NCI-H69 (cell line): ENCODE measurements at places on chromosomes 3 and 15.
A peak's percentile ranks its signal among the peaks of the same experiment; 100 is the strongest.

DNA sequence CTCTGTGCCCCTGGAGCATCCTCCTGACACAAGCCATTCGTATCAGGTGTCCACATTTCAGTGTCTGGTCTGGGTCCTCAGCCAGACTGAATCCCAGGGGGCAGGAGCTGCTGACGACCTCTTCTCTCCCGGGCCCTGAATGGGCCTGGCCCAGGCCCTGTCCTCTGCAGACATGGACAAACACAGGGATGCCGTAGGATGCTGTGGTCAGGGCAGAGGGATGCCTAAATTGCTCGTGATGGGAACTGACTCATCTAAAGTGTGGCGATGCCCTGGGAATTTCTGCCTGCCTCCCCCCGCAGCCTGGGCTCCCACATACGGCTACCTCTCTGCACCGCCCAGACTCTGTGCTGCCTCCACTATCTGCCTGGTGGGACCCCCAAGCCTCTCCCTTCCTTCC, 58.5 kb upstream of the CTSH start:
- DNase-seq = no peak

DNA sequence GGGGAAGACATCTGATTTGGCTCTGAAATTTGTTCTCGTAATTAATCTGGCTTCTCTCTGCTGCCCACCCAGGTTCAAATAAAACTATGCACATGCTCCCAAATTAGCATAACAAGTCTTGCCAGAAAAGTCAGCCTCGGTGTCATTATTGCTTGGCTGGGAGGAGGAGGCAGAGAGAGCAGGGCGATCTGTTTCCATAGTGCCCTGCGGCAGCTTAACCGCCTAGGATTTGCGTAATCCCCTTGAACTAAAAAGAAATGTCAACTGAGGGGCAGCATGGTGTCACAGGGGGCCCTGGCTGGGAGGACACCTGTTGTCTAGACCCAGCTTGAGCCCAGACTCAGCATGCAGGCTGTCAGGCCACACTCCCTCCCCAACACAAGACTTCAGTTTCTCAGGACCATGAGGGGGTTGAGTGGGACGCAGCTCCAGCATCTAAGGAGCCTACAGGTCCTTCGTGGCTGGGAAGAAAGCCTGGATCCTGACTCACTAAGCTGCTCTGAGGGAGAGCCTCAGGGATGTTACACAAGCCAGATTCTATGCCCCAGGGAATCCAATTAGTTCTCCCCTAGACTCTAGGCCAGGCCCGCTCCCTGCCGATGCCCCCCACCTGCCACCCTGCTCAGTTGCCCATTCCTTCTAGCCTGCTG, 17.3 kb downstream of the MRPS11 start:
- DNase-seq = peak; percentile 20

DNA sequence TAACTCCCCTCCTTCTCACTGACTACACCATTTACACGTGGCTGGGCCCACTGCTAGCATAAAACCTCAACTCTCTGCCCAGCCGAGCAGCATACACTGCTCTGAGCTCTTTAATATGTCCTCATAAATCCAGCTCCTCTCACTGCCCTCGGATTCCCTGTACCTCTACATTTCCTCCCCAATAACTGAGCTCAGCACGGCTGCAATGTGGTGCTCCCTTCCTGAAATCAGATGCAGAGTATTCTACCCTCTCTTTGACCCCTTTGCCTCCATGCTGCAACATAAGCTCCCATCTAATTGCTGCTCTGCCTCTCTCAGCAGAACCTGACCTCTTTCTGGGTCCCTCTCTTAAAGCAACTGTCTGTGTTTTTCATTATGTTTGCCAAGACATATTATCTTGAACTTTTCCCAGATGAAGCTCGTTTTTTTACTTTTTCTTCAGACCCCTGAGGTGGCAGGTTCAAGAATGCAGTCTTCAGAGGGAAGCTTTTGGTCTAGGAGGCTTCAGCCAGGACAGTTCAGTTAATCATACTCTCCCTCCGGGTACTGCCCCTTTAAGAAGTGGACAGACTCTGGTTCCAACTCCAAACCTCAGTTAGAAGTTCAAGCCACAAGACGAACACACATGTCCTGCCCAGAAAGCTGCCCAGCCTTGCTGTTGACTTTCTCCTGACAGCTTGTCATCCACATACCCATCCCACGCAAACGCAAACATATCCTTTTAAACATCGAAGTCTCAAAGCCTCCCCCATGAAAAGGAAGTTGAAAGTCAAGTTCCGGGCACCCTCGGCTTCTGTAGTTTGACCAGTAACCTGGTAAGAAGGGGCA, 81.1 kb upstream of the NEO1 start:
- DNase-seq = no peak

DNA sequence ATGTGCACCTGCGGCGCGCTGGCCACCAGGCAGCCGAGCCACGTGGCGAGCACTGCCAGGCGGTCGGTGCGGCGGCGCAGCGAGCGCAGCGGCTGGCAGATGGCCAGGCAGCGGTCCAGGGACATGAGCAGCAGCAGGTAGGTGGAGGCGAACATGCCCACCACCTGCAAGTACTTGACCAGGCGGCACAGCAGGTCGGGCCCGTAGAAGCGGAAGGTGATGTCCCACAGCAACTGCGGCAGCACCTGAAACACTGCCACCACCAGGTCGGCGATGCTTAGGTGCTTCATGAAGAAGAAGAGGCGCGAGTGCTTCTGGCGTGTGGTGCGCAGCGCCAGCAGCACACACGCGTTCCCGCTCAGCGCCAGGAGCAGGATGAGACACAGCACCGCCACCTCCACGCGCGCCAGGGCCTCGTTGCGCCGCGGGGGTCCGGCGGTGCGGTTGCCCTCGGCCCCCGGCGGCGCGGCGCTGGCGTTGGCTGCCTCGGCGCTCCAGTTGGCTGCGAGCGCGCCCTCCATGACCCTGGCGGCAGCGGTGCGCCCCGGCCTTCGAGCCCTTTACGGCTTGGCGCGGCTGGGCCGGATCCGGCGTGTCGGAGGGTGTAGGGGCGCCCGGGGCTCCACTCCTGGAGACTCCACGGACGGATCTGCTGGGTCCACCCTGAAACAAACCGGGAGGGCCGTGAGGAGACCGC, 1.6 kb downstream of the OXTR start:
- peak; percentile 74 for DNase-seq
